Activated CD4-positive, alpha-beta T cell treated with anti-CD3 and anti-CD28 coated beads, Interleukin-2, Interleukin-4, amounts not matched to agents 100 ng/mL and 50 ng/mL, durations not matched to agents 16 hours and 8 hours (primary cell): ENCODE measurements at places on chromosomes 6 and 20.

GRCh38 chr20:58194175-58194791 is 34.2 kb downstream of the ANKRD60 start:
- no peak for DNase-seq

- no peak for DNase-seq
These were observed 40.2 kb upstream of the GABRR1 start for GRCh38 chr6:89257346-89257745.

- DNase-seq = no peak
These were observed 166.6 kb upstream of the SOX4 start for GRCh38 chr6:21426841-21427490.

DNA sequence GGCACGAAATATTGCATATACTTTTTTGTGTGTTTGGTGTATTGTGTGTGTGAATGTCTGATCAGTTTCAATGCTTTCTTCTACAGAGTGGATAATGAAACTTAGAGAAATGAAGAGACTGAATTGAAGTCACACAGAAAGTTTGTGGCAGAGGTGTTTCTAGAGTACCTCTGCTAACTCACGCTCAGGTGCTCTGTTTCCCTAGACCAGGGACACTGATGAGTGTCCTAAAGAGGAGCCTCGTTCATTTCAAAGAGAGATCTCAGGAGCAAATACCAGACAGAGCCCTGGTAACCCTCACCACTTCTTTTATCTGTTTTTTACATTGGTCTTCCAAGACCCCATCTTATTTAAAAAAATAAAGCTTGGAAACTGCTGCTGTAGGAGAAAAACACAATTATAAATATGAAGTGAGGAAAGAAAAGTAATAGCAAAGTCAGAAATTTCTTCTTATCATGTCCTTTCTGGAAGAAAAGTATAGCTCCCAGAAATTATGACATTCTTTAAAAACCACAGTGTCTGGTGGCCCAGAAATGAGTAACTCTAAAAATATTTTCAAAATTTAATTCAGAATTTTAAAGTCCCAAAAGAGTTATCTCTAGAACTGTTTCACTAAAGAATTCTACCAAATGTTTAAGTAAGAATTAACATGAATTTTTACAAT is 720.6 kb downstream of the RFPL4B start:
- DNase-seq = no peak

GRCh38 chr6:145705561-145705960 is 29.8 kb downstream of the EPM2A start:
- no peak for DNase-seq

- no peak for DNase-seq
These were observed 14.8 kb downstream of the MTCH1 start for GRCh38 chr6:36970892-36971842.

DNA sequence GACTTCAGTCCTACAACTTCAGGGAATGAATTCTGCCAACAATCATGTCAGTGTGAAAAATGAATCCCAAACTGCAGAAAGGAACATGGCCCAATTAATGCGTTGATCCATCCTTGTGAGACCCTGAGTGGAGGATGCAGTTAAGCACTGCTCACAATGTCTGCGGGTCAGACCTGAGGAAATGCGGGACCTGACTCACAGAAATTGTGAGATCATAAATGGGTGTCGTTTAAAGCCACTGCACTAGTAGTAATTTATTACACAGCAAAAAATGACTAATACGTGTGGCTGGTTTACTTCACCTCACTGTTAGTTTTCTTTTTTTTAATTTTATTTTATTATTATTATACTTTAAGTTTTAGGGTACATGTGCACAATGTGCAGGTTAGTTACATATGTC is 505.0 kb downstream of the PRKN start:
- no peak for DNase-seq

DNA sequence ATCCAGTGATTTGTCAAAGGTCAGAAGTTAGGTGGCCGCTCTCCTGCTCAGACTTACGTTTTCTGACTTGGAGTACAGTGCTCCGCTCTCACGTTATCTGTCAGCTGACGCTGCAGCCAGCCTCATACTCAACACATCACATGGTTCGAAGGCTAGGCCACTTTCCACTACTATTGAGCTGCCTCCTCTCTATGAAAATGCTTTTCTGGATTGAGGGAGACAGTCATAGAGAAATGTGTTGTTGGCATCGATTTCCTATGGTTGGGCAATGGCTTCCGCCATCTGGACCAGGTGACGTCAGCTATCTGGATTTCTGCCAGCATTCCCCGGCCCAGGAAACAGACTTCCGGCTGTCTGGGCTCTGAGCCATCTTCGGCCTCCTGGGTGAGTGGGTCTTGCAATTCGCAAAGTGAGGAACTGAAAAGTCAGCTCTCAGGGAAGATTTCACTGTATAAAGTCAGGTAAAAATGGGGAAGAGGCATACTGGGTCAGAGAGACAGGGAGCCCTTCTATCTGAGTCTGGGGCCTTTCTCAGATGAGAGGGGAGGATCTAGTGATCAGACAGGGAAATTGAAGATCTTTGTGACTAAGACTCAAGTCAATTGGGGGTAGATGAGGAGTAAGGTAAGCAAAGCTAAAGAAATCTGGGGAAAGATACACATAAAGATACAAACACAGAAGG is 37.5 kb upstream of the IER3 start:
- DNase-seq = no peak

DNA sequence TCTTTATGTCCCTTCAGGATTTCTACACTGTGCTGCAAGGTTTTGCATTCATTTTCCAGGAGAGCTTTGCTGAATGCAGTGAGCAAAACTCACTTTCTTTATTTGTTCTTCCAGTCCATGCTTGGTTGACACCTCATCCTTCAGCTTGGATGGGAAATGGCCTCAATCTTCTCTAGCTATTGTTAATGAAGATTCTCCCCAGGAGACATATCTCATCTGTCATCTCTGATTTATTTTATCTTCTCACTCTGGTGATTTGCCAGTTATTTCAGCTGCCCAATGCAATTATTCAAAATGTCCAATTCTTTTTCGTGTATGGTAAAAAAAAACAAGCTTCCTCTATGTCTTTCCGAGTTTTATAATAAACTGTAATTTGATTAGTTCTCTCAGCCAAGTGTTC is 77.9 kb upstream of the PAK5 start:
- no peak for DNase-seq

- DNase-seq = no peak
These were observed 15.2 kb upstream of the MRPS18A start for GRCh38 chr6:43702534-43703440.

DNA sequence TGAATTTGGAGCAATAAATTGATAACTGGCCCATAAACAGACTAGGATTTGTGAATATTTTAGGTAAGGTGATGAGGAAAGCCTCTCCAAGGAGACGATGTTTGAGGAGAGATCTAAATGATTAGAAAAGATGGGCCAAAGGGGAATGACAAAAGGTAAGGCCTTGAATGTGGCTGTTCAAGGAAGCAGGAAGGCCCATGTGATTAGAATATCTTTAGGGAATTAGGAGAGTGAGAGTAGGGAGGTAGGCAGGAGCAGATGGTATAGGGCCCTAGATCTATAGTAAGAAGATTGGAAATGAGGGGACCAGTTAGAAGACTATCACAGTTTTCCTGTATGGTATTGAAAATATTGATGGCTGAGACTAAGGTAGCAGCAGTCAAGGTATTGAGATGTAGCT is 6.7 kb downstream of the HSF2 start:
- no peak for DNase-seq

DNA sequence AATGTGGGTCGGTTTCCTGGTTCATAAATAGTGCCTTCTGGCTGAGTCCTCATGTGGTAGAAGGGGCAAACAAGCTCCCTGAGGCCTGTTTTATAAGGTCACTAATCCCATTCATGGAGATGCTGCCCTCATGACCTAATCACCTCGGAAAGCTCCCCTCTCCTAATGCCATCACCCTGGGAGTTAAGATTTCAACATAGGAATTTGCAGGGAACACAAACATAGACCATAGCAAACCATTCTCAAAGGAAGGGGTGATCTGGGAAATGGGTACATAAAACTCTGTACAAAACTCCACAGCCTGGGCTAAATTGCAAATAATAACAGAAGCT is 1.5 kb upstream of the ADTRP start:
- no peak for DNase-seq

- DNase-seq = no peak
These were observed 301.9 kb downstream of the LAMA2 start for GRCh38 chr6:129184808-129185366.

DNA sequence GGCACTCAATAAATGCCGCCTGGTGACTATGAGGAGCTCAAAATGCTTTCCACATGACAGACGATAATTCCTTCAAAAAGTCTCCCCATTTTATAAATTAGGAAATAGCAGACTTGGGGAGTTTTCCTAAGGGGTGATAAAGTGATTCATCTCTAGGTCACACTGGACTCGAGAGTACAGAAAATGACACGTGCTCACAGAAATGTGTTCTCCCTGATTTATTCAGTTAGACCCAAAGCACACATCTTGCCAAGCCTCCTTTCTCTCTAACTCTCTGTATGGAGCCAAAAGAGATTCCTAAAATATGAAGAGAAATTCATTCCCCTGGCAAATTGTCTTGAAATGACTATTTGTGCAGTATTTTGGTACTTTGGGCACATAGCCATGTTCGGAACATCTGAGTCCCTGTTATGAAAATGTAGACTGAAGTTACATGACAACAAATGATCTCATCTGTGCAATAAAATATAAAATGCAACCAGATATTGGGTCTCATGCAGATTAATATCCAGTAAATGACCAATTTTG is 381.1 kb downstream of the TFAP2B start:
- DNase-seq = no peak

DNA sequence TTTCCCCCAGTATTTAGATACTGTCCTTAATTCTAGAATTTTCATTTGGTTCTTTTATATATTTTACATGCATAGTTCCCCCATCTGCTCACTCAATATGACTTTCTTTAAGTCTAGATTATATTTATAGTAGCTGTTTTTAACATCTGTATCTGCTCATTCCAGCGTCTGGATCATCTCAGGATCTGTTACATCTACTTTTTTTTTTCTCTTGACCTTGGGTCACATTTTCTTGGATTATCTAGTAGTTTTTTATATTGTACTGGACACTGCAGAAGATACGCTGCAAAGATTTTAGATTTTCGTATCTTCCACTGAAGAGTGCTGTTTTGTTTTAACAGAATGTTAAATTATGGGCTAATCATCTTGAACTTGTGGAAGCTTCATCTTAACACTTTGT is 20.7 kb downstream of the RAB22A start:
- DNase-seq = no peak

DNA sequence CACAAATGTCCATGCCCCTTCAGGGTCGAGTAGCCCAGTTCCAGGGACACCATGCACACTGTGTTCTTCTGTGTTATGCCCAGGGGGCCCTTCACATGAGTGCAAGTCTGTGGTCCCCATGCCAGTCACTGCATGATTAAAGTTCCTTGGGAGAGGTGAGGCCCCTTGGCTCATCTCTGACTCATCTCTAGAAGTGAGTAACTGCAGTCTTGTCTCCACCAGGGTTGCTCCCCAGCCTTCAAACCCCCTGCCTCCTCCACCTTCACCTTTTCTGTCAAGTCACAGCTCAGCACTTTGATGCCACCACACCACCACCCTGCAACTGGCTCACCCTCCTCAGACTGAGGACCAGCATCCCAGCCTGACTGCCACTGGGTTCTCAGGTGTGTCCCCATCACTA is 161.7 kb downstream of the UNC5CL start:
- peak; percentile 62 for DNase-seq

GRCh38 chr20:63577317-63577894 is 3.4 kb upstream of the HELZ2 start:
- no peak for DNase-seq

DNA sequence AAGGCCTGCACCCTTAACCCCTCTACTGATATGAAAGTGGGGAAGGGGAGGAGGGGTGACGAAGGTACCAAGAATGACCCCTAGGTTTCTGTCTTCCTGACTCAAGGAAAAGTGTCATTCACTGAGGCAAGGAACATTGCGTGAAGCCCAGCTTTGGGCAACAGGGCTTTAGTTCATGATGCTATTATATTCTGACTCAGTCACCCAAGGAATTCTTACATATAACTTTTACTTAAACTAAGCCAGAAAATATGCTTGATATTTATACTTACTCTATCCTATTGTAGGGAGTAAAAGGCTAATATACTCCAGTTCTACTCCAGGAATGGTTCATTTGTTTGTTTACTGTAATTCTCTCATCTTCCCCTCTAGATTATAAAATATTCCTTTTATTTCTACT is 60.5 kb downstream of the DOP1A start:
- DNase-seq = no peak

DNA sequence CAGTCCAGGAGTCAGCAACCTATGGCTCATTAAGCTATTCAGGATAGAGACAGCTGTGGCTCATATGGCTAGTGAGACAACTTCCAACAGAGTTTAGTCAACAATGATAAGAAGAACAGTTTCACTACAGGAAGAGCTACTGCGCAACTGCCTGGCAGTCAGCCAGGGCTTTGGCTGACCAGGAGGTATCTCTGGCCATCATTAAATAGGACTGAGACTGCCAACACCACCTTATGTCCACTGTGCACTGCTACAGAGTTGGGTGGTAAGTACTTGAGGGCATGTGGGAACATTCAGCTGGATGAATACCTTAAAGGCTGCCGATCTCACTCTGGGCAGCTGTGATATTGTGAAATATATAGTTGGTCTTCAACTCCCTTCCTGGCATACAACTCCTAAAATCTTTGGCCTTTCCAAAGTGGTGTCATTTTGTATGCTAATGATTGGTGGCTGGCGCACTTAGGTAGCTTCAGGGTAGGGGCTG is 52.2 kb upstream of the FAM83C start:
- no peak for DNase-seq

DNA sequence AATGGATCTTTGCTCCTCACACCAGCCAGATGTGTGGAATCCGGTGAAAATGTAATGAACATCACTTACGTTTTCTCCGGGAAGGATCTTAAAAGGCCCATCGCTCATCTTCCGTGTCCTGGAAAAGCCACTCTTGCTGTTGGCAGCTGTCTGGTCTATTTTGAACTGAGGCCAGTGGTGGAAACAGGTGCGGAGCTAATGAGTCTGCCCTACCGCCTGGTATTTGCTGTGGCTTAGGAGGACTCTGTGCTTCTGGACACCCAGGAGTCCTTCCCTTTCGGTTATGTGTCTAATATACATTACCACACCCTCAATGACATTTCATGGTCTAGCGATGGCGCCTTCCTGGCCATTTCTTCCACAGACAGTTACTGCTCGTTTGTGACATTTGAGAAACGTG is 264.2 kb upstream of the PREP start:
- DNase-seq = no peak

DNA sequence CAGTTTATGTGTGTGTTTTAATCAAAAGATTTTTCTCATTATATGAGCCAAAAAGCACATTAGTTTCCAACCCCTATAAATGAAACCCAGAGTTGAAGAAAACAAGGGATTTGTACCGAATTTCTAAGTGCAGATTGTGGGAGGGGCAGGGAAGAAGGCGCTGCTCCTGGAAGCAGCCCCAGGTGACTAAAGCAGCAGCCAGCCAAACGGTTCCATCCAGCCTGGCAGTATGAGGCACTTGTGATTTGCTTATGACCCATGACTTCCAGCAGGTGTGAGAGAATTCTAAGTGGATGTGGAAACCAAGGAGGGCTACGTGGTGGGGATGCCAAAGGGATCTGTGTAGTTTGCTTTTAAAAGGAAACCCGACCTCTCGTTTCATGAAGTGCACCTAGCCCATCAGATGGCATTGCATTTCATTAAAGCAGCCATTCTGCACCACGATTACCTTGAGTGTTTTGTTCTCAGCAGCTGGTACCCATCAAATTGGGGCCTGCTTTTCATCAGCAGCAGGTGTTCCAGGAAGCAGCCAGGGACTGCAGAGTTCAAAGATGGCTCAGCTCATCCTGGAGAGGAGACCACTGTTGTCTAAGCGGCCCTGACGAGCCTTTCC is 79.1 kb downstream of the DTD1 start:
- DNase-seq = no peak
